ENCODE measurements at places on chromosomes 12 and 14.
A peak's percentile ranks its signal among the peaks of the same experiment; 100 is the strongest.

- DNase-seq = peak; percentile 27
Observed at GRCh38 chr12:49762468-49762847, 21.1 kb downstream of the TMBIM6 start.

GRCh38 chr14:103619057-103619456 lies 10.0 kb upstream of the KLC1 start:
- no peak for DNase-seq

GRCh38 chr14:31894351-31894750 lies 182.8 kb upstream of the ARHGAP5 start:
- no peak for DNase-seq

DNA sequence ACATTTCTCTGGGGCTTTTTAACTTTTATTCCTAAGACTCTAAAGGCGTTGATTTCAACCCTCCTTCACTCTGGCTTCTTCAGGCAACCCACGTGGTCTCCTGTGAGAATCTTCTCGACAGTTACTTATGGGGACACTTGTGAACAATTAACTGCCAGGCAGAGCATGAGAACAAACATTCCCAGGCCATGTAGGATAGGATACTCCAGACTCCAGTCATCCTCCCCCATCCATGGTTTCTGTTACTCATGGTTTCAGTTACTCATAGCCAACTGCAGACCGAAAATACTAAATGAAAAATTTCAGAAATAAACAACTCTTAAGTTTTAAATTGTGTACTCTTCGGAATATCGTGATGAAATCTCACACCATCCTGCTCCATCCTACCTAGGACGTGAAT lies 19.5 kb downstream of the GPR68 start:
- no peak for DNase-seq

DNA sequence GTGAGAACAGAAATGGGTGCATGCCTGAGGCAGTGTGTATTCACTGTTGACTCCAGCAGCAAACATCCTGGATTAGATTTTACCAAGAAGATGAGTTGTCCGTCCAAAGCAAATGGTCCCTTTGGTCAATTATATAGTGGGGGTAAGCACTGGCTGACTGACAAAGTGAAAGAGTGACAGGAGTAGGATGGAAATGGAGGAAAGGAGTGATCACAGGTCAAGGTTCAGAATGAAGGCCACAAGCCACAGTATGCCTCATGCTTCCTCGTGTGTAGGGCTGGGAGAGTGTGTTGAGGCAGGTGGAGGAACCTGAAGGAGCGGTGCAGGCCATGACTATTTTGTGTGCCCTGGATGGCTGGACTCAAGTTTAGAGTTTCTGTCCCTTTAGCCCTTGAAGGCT lies 14.3 kb downstream of the DHRS2 start:
- DNase-seq = no peak
